A549 treated with CORT108297 at 1 μM for 4 hours (cell line): ENCODE measurements at places on chromosomes 5 and 9. TPM values are rescaled to one million over a fixed set of nuclear protein-coding genes. Genes with fewer than 3 reads are reported as not detected.

The BNC2 gene
- total RNA-seq = 4.1 to 5.5 TPM (median 4.3 TPM) in 5 replicates

The MARCOL gene
- total RNA-seq = not detected in 5 replicates

The CBY3 gene
- not detected in 5 replicates for total RNA-seq

The PGM5 gene
- 0.09 TPM in 1 of 5 replicates, not detected in the others for total RNA-seq

The TMEM252 gene
- not detected in 5 replicates for total RNA-seq

The FAM221B gene
- not detected in 5 replicates for total RNA-seq

The ANXA2R gene
- total RNA-seq = 1.8 to 3.1 TPM (median 3.0 TPM) in 5 replicates

The SLC1A1 gene
- 1.1 to 1.6 TPM (median 1.6 TPM) in 5 replicates for total RNA-seq

The NUTM2G gene
- 0.03 TPM in 1 of 5 replicates, not detected in the others for total RNA-seq

The COL15A1 gene
- 0.39 to 0.80 TPM (median 0.51 TPM) in 5 replicates for total RNA-seq

The PRSS3 gene
- total RNA-seq = 13.0 to 15.2 TPM (median 14.7 TPM) in 5 replicates

The DMXL1 gene
- 8.2 to 10.0 TPM (median 9.0 TPM) in 5 replicates for total RNA-seq

The LNPEP gene
- total RNA-seq = 5.8 to 8.7 TPM (median 7.5 TPM) in 5 replicates

The ECSCR gene
- total RNA-seq = not detected in 5 replicates

The TAF1L gene
- 0.01 TPM in 1 of 5 replicates, not detected in the others for total RNA-seq

The FAM151B gene
- 1.1 to 1.8 TPM (median 1.4 TPM) in 5 replicates for total RNA-seq

The ANKRD34B gene
- total RNA-seq = 0.04 to 0.18 TPM (median 0.07 TPM) in 5 replicates

The DBH gene
- not detected in 5 replicates for total RNA-seq

The CATSPER3 gene
- total RNA-seq = 0.23 to 0.48 TPM (median 0.41 TPM) in 5 replicates

The NR5A1 gene
- total RNA-seq = 0.03 to 0.06 TPM (median 0.03 TPM) in 4 of 5 replicates, not detected in the other

The ATP10B gene
- not detected in 5 replicates for total RNA-seq

The PTPRD gene
- 0.06 to 0.34 TPM (median 0.16 TPM) in 5 replicates for total RNA-seq

The CCDC69 gene
- 1.3 to 1.9 TPM (median 1.7 TPM) in 5 replicates for total RNA-seq

The PCDHB9 gene
- total RNA-seq = 0.02 to 0.09 TPM (median 0.06 TPM) in 4 of 5 replicates, not detected in the other

The C6 gene
- not detected in 5 replicates for total RNA-seq

The TRIO gene
- 90.2 to 106 TPM (median 97.5 TPM) in 5 replicates for total RNA-seq

The SELENOP gene
- total RNA-seq = 0.18 to 0.40 TPM (median 0.25 TPM) in 5 replicates
